ENCODE measurements at places on chromosomes 1 and 21. TPM values are rescaled to one million over a fixed set of nuclear protein-coding genes. Genes with fewer than 3 reads are reported as not detected.
A peak's percentile ranks its signal among the peaks of the same experiment; 100 is the strongest.

The TNFSF18 gene
- total RNA-seq: not detected

The MYOC gene
- total RNA-seq: 93.0 TPM

The CNIH4 gene
- total RNA-seq: 32.2 TPM

The RBP7 gene
- 396 TPM for total RNA-seq

The SELL gene
- total RNA-seq: 5.2 TPM

- no peak for DNase-seq
These were observed 105.0 kb downstream of the FNBP1L start for GRCh38 chr1:93552741-93553455.

- DNase-seq: no peak
These were observed 8.9 kb downstream of the ACTL8 start for GRCh38 chr1:17763995-17764394.

- no peak for DNase-seq
These were observed 43.5 kb upstream of the DNAJC6 start for GRCh38 chr1:65265651-65266351.

- no peak for DNase-seq
These were observed 1009.9 kb downstream of the PLA2G4A start for GRCh38 chr1:187838335-187839293.

DNA sequence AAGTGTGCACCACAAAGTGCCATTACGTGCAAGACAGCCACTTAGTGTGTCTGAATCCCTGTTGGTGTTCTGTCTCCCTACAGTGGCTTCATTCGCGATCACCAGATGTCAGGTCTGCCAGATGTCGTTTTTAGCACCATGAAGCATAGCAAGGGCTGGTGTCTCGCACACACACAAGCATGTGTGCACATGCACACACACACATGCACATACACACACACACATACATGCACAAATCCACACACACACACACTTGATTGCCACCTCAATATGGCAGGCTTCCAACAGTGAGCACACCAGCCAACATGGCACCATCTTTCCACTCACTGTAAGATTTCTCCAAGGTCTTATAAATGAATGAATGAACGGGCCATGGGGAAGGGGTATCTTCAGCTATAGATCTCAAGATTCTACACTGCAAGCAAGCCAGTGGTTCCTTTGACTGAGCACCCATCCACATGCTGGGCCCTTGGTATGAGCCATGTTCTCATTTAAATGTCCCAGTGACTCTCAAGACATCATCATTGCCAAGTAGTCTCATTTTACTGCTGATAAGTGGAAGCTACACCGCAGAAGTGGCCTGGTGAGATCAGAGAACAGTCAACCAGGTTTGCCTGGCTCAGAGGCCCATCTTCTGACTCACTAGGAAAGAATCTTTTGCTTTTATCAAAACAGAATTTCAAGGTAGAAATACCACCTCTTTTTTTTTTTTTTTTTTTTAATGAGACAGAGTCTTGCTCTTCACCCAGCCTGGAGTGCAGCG lies 84.9 kb downstream of the SIM2 start:
- DNase-seq: no peak

GRCh38 chr1:199691540-199691939 lies 336.0 kb upstream of the NR5A2 start:
- DNase-seq: no peak

DNA sequence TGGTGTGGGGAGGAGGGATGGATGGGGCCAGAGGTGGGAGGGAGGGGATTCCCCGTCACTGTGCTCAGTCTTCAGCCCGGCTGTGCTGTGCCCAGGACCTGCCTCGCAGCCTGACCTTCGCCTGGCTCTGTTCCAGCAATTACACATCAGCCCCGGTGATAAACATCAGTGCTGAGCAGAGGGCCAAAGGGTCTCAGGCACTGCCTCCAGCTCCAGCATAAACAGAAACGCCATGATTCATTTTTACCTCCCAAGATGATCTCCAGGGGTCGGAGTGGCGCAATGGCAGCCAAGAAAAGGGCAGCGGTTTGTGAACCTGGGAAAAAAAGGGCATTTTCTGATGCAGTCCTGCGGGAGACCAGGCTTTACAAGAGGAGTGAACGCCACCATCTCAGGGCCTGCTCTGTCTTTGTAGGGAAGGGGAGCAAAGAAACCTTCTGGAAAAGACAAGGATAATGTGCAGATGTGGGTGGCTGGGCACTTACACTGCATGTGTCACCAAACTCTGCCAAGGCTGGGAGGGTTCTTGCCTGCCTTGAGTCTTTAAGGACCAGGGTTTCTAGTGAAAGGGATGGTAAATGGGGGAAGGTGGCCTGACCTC lies 28.1 kb downstream of the SHISA4 start:
- DNase-seq: peak; percentile 80

- no peak for DNase-seq
These were observed 8.2 kb upstream of the CREG1 start for GRCh38 chr1:167561753-167562152.

DNA sequence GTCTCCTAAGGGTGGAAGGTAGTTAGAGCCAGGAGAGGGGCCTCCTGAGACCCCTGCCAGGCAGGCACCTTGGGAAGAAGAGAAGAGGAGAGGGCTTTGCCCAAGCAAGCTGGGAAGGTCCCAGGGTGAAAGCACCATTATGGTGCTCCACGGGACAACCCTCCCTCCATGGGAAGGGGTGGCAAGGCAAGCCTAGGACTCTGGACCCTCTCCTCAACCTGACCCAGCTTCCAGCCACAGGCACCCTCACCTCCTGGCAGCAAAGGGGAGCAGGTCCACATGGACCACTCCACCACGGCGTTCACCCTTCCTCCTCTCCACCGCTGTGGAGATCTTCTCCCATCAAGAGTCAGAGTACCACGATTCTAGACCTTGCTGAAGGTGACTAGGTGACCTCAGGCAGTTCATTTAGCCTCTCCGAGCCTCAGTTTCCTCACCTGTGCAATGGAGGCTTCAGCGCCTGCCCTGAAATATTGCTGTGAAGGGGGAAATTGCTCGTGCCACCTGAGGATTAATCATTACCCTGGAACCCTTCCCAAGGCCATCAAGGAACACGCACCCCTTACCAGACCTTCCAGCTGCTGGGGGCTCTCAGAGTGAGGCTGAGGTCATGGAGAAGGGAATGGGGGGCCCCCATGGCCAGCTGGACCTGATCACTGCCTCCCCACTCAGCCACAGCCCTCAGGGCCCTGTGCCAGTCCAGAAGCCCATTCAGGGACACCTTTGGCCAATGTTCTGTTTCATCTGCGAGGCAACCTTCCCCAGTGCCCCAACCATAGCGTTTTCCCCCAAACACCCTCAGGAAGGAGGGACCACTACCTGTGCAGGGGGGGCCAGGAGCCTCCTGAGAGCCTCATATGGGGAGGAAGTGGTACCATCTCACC lies 1.6 kb downstream of the RAP1GAP start:
- DNase-seq: no peak

DNA sequence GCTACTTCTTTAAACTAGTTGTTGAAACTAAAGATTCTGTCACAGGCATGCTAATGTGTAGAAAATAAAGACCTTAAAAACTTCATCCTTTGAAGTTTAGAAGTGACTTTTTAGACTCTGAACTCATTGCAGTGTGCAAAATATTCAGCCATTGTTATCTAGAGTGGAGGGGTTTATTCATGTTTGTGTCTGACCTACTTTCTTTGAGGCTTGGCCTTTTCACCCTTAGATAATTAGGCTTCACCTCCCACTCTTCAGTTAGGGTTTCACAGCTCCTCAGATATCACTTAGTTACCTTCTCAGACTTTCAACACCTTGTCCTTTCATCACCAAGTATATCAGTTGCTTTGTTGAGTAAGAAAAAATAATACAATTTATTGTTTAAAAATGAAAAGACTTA lies 75.9 kb downstream of the IVNS1ABP start:
- no peak for DNase-seq

GRCh38 chr21:42135386-42136052 lies 64.4 kb downstream of the UMODL1 start:
- no peak for DNase-seq

GRCh38 chr1:152917794-152918193 lies 9.4 kb downstream of the IVL start:
- DNase-seq: no peak

- no peak for DNase-seq
These were observed 43.7 kb downstream of the TRIM11 start for GRCh38 chr1:228362884-228363450.

DNA sequence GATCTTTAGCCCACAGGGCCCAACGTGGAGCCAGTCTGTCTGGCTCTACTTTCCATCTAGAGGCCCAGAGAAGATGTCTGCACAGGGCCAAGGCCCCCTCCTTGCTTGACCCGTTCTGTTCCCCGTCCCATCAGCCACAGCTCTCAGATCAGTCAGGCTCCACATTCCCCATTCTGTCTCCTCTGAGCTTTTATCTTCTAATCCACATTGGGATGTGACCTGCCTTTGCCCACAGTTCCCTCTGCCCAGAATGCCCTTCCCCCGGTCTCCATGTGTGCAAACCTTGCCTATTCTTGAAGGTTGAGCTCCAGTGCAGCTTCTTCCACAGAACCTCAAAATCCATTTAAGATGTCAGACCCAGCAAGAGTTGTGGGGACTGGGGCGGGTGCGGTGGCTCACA lies 53.3 kb upstream of the WASF2 start:
- DNase-seq: no peak

- DNase-seq: no peak
These were observed 2.2 kb upstream of the LIX1L start for GRCh38 chr1:145959957-145960467.

DNA sequence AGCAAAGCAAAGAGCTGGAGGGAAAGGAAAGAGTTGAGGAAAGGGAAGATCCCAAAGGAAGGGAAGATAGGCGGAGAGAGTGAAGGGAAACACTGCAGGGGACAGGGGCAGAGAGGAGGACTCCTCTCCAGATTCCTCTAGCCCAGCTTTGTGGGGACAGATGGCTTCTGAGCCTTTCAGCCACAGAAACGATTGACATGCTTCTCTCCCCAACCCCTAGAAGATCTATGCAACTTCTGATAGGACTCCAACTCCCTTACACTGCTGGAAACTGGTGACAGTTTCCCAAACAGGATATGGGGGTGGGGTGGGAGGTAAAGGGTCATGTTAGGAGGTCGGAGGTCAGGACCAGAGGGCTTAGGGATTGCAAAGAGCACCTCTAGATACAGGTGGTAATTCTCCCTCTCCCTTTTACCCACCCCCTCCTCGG lies 6.5 kb downstream of the MEX3A start:
- DNase-seq: no peak

DNA sequence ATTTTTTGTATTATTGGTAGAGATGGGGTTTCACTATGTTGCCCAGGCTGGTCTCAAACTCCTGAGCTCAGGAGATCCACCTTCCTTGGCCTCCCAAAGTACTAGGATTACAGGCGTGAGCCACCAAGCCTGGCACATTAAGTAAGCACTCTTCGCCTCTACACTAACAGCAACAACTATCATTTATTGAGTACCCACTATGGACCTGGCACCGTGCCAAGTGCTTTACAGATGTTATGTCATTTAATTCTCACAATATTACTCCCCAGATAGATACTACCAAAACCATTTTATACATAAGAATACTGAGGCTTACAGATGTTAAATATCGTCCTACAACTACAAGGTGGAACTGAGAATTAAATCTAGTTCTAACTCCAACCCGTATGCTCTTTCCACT lies 50.1 kb downstream of the TUT4 start:
- DNase-seq: peak; percentile 31

DNA sequence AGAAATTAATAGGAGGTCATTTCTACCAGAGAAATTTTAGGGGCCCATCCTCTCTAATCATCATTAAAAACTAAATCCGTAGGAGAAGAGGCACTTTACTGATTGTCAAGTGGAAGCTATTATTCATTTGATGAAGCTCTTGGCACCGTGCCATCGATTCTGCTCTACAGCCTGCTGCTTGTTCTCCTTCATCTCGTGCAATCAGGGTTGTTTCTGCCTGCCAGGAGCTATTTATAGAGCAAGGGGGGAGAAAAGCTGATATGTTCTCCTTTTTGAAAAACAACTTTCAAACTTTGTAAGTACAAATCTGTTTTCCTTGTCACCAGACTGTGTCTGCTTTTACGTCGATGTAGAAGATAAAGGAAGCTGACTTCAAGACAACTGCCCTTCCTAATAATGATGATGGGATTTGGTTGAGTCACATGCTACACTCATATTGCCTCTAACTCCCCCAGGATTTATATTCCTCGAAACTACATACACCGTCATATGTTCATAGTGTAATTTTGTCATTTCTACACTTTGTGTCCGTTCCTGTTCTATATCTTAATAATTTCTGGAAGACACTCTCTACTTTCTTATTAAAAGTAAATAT lies 169.6 kb upstream of the LHX8 start:
- DNase-seq: peak; percentile 28
